ENCODE measurements at places on chromosomes 16 and 17. TPM values are rescaled to one million over a fixed set of nuclear protein-coding genes. Genes with fewer than 3 reads are reported as not detected.

The FNDC8 gene
- not detected for polyA plus RNA-seq

The CCDC200 gene
- not detected for polyA plus RNA-seq

The ETV4 gene
- polyA plus RNA-seq = 0.37 TPM

The HOXB6 gene
- 3.4 TPM for polyA plus RNA-seq

The TPPP3 gene
- 11.4 TPM for polyA plus RNA-seq
